ENCODE measurements at places on chromosomes 2 and 18.

GRCh38 chr2:226865710-226866109 lies 29.9 kb downstream of the RHBDD1 start:
- no peak for DNase-seq

DNA sequence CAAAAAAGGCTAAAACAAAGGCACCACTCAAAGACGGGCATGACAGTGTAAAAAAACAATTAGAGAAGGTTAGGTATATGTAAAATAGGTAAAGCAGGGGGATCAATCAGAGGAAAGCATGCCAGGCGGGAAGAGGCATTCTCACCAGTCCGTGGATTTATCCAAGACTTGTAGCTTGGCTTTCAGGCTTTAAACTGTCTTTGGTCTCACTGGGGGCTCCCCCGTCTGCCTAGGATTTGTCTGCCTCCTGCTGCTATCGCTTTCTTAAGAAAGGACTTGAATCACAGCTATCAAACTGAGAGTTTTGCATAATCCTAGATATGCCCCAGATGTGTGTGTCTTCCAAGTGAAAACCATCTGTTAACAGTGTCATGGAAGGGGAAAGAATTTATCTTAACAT lies 11.1 kb upstream of the GORASP2 start:
- DNase-seq: no peak

- peak; percentile 56 for DNase-seq
These were observed 19.9 kb upstream of the CABYR start for GRCh38 chr18:24118750-24119577.

GRCh38 chr2:223084873-223085272 lies 32.9 kb downstream of the KCNE4 start:
- no peak for DNase-seq

- no peak for DNase-seq
These were observed 15.9 kb upstream of the VPS4B start for GRCh38 chr18:63438181-63438580.

DNA sequence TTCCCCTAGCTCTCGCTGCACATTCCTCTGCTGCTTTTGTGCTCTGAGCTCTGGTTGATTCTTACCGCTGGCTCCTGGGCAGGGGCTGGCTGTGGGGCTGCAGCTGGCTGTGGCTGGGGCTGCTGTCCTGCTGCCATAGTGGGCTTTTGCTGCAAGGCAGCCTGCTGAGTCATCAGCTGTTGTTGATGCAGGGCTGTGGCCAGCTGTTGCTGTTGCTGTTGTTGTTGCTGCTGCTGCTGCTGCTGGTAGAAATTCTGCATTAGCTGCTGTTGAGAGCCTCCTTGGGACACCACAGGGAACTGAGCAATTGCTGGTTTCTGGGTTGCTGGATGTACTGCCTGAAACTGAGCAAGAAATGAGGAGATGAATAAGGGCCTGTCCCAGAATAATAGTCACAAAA lies 77.2 kb upstream of the NFU1 start:
- DNase-seq: no peak

All from GM12878 (cell line).